NAMALWA (cell line): ENCODE measurements at places on chromosomes 6 and 20.

- no peak for DNase-seq
Observed at GRCh38 chr6:22949967-22950366, 380.6 kb downstream of the HDGFL1 start.

DNA sequence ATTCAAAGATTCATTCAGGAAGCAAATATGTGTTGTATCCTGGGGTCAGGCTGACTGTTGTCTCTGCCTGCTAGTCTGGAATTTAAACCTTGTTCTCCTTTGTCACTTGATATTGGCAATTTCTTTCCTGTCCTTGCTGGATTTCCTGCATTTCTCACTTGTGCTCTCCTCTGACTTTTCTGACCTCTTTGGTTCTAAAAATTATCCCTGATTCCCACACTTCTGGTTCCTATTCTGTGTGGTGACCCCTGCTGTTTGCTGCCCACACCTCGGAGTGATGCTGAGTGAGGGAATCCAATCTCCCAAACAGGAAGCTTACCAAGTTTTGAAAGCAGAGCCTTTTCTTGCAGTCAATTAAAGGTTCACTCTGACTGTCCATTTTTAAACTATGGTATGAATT, 345.3 kb downstream of the CDKAL1 start:
- DNase-seq, result no peak

- no peak for DNase-seq
Observed at GRCh38 chr6:38155621-38156204, 336.2 kb downstream of the ZFAND3 start.

GRCh38 chr6:144655376-144655775, 370.2 kb downstream of the UTRN start:
- DNase-seq, result no peak

DNA sequence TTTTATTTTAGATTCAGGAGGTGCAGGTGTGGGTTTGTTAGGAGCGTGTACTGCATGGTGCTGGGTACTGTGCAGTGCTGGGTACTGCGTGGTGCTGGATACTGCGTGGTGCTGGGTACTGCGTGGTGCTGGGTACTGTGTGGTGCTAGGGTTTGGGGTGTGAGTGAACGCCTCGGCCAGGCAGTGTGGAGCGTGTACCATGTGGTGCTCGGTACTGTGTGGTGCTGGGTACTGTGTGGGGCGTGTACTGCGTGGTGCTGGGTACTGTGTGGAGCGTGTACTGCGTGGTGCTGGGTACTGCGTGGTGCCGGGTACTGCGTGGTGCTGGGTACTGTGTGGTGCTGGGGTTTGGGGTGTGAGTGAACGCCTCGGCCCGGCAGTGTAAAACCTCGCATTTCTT, 62.9 kb downstream of the WDR27 start:
- DNase-seq, result no peak

- DNase-seq, result no peak
Observed at GRCh38 chr20:57526885-57527460, 2.0 kb upstream of the CTCFL start.

GRCh38 chr20:5090191-5090590, 29.6 kb downstream of the PCNA start:
- DNase-seq, result peak; percentile 25

DNA sequence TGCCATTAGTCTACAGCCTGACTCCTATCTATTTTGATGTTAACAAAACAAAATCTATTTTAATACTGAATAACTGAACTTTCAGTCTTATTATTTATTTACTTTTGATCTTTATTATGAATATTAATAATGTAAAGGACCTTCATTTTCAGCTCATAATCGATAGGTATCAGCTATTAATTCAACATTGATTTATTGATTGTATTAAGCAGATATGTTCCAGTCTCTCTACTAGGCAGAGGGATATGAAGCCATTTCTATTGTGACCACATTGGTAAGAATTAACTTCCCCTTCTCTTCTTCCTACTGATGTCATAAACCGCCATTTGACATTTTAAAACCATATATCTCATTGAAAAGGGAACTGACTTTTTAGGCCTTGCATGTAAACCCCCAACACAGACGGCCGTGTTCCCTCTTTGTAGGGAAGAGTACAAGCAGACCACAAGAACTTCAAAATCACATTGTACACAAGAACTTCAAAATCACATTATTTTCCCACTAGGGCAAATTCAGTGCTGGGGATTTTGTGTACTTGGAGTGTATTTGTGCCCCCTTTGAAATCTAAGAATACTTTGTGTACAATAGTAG, 69.5 kb upstream of the FABP7 start:
- DNase-seq, result peak; percentile 4

DNA sequence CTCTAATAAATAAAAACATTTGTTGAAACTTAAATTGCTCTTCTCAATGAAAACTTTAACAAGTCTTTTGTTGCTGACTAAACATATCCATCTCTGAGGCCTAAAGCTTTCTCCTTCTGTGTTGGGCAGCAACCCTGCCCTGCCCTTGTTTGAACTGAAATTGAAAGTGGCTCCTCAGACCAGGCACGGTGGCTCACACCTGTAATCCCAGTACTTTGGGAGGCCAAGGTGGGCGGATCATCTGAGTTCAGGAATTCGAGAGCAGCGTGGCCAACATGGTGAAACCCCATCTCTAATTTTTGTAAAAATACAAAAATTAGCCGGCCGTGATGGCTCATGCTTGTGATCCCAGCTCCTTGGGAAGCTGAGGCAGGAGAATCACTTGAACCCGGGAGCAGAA, 29.2 kb upstream of the GNRH2 start:
- DNase-seq, result no peak

DNA sequence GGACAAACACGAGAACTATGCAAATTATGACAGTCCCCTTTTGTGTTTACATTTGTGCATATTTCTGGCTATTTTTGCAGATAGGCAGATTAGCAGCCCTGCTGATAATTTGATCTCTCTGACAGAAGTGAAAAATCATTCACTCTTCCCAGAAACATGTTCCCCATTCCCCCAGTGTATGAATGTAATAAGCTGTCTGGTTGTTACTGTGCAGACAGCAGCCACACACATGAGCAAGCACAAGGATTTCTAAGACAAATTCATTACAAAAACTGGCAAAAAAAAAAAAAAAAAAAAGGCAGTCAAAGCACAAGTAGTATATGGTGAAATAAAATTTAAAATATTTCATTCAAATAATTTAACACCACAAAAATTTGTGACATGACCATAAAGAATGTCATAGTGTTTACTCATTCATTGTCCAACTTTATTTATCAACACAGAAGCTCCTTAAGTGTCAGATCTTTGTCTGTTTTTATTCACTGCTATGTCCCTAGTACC, 95.5 kb upstream of the VGLL2 start:
- no peak for DNase-seq

DNA sequence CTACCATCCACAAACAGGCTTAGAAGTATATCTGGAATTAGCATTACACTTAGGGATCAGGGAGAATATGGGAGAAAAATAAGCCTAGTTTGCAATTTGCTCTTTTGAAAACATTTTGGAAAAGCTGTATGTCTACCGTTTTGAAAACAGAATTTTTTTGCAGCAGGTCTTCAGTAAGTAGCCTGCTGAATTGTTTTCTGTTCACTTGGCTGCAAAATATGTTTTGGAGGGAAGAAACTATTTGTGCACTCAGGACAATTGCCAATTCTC, 39.6 kb downstream of the ILRUN start:
- no peak for DNase-seq

- DNase-seq, result no peak
Observed at GRCh38 chr6:20709451-20709850, 175.2 kb downstream of the CDKAL1 start.

- no peak for DNase-seq
Observed at GRCh38 chr20:58908221-58908620, 55.7 kb downstream of the GNAS start.

DNA sequence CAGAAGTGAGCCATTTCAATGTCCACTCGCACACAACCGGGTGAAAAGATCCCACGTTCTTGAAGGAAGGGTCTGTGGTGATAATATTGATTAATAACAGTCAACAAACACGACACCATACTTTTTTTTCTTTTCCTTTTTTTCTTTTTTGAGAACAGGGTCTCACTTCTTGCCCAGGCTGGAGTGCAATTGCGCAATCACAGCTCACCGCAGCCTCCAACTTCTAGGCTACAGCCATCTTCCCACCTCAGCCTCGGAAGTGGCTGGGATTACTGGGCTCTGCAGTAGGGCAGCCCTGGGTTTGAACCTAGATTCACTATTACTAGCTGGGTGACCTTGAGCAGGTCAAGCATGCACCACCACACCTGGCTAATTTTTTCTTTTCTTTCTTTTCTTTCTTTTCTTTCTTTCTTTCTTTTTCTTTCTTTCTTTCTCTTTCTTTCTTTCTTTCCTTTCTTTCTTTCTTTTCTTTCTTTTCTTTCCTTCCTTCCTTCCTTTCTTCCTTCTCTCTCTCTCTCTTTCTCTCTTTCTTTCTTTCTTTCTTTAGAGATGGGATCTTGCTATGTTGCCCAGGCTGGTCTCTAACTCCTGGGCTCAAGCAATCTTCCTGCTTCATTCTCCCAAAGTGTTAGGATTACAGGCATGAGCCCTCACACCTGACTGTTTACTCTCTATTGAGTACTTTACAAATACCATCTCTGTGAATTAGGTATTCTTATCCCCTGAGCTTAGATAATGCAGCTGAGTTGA, 123.9 kb downstream of the SNX5 start:
- no peak for DNase-seq

DNA sequence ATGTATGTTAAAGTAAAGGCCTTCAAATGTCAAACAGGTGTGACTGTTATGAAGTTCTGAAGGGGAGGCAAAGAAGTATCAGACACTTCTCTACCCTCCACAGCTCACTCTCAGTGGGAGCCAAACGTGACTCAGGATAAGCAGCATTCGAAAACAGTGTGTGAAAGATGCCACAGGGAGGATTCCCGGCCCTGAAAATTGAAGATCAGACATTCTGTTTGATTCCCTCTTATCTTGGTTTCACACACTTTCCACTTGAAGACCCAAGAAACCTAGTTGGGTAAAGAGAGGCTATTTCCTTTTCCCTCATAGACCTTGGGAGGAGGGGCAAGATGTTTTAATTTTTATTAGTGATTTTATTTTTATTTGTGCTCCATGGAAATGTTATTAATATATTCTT, 164.2 kb upstream of the SUPT3H start:
- no peak for DNase-seq

DNA sequence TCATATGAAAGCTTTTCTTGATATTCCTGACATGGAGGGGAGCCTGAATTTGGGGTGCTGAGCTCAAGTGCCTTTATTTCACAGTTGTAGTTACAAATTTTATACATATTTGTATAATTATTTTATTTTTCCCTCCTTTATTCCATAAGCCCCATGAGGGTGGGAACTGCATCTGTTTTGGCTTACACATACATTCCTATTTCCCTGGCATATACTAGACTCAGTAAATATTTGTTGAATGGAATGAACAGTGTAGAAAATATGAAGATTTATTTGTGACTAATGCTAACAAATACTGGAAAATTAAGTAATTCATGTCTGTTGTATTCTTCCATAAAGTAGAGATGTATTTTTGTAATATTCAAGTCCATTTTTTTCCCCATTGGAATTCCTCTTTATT, 127.1 kb downstream of the MYO6 start:
- no peak for DNase-seq

DNA sequence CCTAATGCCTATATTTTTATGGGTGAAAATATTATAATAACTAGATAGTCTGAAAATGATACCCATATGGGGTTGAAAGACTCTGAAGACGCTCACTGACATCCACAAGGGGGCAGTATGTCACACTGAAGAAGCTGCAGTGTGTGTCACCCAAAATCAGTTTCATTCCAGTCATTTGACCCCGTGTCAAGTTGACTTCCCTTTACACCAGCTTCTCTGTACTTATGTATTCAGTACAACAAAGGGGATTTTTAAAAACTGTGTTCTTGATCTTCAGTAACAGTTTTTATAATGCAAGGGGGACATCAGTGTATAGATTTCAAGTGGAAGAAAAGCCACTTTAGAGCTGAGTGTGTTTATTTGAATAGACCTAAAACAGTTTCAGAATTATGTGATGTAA, 19.3 kb downstream of the FAXC start:
- peak; percentile 85 for DNase-seq

GRCh38 chr20:44576297-44576696, 6.1 kb upstream of the PKIG start:
- DNase-seq, result peak; percentile 81

- no peak for DNase-seq
Observed at GRCh38 chr20:9301129-9302090, 213.0 kb upstream of the LAMP5 start.

DNA sequence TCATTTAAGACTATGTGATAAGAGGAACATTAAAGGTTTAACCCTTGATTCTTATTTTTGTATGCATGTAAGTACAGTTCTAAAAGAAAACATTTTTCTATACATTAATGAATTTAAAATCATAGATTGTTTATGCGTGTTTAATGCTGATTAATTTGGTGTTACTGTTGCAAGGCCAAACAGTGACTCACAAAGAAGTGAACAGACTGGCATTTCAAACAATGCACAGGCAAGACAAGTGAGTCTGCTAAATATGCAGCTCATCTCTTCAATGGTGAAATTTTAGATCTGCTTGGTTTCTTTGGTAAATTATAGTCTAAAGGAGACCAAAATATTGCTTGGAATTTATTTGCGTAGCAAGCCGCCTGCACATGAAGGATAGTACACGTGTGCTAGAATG, 417.4 kb upstream of the SOX4 start:
- no peak for DNase-seq

DNA sequence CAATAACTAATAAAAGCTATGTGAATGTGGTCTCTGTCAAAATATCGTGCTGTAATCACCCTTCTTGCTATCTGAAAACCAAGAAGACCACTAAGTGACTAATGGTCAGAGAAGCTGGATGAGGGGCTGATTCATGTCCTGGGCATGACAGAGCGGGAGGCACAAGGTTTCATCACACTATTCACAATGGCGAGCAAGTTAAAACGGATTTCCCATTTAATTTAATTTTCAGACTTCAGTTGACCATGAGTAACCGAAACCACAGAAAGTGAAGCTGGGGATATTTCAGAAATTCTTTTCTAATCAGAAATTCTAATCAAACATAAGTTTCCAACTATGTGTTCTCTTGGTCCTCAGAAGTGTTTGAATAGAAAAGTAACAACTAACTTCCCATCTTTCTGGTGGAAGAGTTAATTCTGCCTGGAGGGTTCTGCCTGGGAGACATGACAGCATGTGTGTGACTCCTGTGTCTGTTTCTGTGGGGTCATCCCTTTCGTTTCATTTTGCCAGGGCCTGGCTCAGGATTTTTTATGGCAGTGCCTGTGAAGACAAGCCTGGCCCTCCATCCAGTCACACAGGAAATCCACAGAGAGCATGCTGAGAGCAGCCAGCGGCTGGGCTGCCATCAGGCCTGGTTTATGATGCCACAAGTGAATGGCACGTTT, 98.9 kb downstream of the FAM120B start:
- no peak for DNase-seq

GRCh38 chr6:100370265-100370664, 94.5 kb downstream of the SIM1 start:
- DNase-seq, result peak; percentile 44
